ENCODE measurements at places on chromosomes 1 and 21. TPM values are rescaled to one million over a fixed set of nuclear protein-coding genes. Genes with fewer than 3 reads are reported as not detected.

DNA sequence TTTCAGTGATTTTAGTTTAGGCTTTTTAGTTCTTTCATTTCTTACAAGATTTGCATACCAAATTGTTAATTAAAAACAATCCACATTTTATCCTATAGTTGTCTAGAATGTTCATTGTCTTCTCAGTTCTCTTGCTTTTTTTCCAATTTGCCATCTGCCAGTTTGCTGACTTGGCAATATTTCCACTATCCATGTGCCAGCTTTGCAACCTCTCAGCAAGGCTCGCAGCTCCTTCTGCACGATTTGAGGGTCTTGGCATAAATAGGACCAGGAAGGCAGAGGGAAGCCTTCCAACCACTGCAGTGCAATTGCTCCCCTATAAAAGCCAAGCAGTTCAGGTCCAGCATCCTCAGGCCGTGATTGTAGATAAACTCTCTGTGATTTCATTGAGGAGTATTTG is 306.8 kb upstream of the FMN2 start:
- no peak for DNase-seq

GRCh38 chr1:162903246-162903645 is 42.3 kb upstream of the CCDC190 start:
- no peak for DNase-seq

GRCh38 chr1:86753700-86754099 is 49.3 kb downstream of the SH3GLB1 start:
- no peak for DNase-seq

DNA sequence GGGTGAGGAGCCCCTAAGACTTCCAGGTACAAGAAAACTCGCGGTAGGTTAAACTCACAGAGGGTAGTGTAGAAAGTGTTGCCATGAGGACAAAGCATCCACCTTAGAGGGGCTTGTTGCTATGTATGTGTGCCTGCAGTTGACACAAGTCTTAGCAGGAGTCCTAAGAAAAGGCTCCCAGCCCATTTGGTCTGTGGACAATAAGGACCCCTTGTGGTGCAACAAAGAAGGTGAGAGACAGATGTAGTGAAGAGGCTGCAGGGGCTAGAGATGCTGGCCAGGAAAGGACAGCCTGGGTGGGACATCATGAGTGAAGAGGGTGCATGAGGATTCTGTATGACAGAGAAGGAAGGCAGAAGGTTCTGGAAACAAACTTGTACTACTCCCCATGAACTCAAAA is 36.3 kb upstream of the IL10 start:
- DNase-seq = no peak

DNA sequence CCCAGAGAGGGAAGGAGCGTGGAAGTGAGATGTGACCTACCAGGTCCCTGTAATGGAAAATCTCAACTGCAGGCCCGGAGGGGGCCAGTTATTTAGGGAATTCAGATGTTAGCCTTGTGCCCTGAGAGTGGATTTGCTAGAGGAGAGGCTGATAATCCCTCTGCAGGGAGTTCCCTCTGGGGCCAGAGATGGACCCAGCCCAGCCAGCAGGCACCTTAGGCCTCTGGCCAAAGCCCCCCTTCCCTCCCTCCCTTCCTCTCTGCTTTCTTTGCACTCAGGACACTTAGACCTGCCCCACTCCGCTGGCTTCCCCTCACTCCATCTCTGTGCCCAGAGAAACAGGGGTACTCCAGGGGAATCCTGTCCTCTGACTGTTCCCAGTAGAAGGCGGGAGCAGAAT is 1.5 kb upstream of the ATP1A2 start:
- peak; percentile 39 for DNase-seq

DNA sequence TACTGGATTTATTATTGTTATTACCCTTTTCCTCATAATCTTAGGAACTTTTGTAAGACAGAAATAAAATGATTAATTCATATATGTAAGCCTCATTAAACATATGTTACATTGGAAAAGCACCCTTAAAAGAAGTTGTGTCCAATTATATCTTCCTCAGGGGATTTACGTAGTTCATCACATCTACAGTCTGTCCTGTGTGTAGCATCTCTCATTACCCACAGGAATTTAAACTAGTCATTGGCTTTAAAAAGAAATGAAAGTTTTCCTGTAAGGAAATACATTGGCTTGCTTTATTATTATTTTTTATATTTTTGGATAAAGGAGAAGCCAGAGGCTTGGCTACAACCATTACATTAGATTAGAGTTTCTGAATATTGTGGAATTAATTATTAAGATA is 56.1 kb downstream of the SWT1 start:
- no peak for DNase-seq

DNA sequence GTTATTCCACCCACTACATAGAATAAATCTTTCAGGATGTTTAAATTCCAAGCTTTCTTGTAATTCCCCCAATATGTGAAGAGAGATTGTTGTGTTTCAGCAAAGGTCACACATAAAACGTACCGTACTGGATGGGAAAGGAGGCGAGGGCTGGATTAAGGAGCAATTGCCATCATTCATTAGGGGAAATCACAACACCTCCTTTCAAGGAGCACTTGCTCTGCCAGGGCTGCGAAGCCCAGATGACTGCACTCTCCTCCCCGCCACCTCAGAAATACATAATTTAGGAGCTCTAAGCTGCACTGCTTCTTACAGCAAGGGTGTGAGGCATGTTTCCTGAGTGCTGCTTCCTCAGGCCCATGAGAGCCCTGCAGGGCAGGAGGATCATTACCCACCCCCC is 29.6 kb downstream of the MATN1 start:
- DNase-seq = no peak

DNA sequence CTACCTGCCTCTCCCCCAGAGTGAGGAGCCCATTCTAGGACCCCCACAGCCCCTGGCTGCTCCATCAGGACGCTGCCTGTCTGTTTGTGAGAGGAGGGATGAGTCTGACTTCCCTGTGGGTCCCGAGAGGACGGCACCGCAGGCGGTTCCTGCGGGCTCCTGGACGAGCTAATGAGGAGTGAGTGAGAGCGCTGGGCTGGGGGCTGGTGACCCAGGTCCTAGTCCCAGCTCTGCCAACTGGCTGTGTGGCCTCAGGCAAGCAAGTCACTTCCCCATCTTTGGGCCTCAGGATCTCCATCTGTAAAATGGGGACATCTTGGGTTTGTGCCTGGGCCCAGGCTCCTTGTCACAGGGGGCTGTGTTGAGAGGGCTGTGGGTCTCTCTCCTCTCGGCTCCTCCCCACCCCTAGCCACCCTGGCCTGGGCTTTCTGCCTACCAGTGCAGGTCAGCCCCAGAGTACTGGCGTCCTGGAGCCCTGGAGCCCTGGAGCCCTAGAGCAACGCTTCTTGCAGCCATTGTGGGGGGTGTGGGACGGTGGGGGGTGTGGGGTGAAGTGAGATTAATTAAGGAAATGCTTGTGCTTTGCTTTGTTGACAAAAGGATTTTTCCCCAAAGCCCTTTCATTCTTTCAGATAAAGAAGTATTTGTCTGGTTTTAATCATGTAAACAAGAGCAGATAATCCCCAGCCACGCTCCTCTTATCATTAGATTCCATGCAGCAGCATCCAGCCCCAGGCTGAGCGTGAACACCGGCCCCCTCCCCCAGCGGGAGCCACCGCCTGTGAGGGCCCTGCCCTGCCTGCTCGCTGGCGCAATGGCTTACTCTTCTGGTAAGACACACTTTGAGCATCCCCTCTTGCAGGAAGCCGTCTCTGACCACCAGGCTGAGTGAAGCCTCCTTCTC is 26.8 kb downstream of the SLC1A7 start:
- no peak for DNase-seq

AADACL4 gene
- not detected for polyA plus RNA-seq

TBX19 gene
- 1.3 TPM for polyA plus RNA-seq

VCAM1 gene
- polyA plus RNA-seq = 14.7 TPM

Data from muscle of back (tissue), 13 donors.